ENCODE measurements at places on chromosomes 13 and 19. TPM values are rescaled to one million over a fixed set of nuclear protein-coding genes. Genes with fewer than 3 reads are reported as not detected.

OLFM2 gene
- total RNA-seq = 11.6 TPM

PRODH2 gene
- 0.36 TPM for total RNA-seq

ZNF493 gene
- total RNA-seq = not detected

SPART gene
- 21.1 TPM for total RNA-seq

DLEU7 gene
- total RNA-seq = not detected

RXFP2 gene
- total RNA-seq = not detected

CGB8 gene
- 2.5 TPM for total RNA-seq

ZNF20 gene
- 0.08 TPM for total RNA-seq

GPR12 gene
- total RNA-seq = not detected

TMEM59L gene
- 7.0 TPM for total RNA-seq

PIH1D1 gene
- total RNA-seq = 88.0 TPM

Measured in A549 treated with Hydrocortisone at 1 μM for 4 hours (cell line).